Stimulated activated CD8-positive, alpha-beta memory T cell treated with anti-CD3 and anti-CD28 coated beads, Interleukin-2, amount 100 ng/mL, for 48 hours (primary cell): ENCODE measurements at places on chromosomes 3 and 15.

- DNase-seq: no peak
Measured at GRCh38 chr3:23654571-23654970, 151.2 kb upstream of the UBE2E1 start.

GRCh38 chr3:37956723-37957538 lies 33.7 kb upstream of the VILL start:
- no peak for DNase-seq

DNA sequence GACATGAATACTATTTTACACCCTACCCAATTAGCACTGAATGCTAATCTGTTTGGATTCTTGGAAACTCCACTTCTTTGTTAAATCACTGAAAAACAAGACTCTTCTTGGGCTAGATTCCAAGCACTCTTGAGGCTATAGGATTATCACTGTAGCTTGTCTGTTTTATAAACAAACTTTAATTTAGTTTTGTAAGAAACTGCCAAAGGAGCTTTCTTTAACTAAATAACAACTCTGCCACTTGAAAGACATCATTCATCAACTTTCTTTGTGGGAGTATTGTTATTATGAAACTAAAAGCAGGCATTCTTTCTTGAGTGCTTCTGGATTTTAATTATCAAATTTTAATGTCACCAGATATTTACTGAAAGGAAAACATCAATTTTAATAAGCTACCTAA lies 24.1 kb downstream of the CBLB start:
- DNase-seq: no peak

DNA sequence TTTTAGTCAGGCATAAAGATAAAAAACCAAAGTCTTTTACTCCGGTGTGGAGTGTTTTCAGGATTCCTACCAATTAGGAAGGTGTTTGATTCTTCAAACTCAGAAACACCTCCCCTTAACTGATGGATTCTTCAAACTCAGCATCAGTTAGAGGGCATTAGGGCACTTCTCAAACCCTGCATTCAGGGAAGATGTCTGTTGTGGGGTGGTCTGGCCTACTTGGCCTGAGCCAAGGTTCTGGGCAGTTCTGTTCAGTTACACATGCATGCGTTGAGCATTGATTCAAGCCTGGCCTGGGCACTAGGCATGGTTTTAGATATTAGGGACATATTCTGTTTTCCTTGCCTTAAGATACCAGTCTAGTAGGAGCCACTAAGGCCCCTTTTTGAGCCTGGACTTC lies 1.0 kb downstream of the HGD start:
- DNase-seq: no peak
